HCT116 (cell line): ENCODE measurements at places on chromosomes 1 and 21. TPM values are rescaled to one million over a fixed set of nuclear protein-coding genes. Genes with fewer than 3 reads are reported as not detected.
A peak's percentile ranks its signal among the peaks of the same experiment; 100 is the strongest.

DNA sequence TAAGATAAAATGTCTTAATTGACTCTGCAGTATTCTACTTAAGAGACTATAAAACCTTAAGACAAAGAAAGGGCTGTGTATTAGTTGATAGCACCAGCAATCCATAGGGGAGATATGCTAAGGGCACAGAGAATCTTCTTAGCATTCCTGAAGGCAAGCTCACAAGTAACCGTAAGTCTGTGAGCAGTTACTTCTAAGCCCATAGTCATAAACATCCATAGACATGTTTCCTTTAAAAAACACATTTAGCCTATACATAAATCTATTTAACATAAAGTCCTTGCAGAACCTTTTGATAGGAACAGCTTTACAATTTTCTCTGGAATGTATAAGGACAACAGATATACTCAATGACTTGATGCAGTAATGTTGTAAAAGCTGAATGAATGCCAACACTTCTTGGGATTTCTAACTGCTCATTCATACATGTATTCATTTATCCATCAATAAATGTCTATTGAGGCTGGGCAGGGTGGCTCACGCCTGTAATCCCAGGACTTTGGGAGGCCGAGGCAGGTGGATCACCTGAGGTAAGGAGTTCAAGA lies 6.3 kb upstream of the ERRFI1 start:
- H3K36me3 ChIP-seq, result no peaks in the 10 kb centered on the region
- no peak overlapping the region for H3K4me3 ChIP-seq
- H3K4me1 ChIP-seq, result peaks cover 83% of the 10 kb centered on the region
- no peak for DNase-seq
- peak overlapping the region; percentile 14 for H3K27ac ChIP-seq

The ADGRL4 gene
- 0.10 TPM for total RNA-seq

The PTCH2 gene
- 1.3 TPM for total RNA-seq

The PPIAL4G gene
- total RNA-seq, result not detected

- no peaks in the 10 kb centered on the region for H3K27me3 ChIP-seq
- DNase-seq, result no peak
- no peak overlapping the region for H3K27ac ChIP-seq
- no peak overlapping the region for H3K4me3 ChIP-seq
- H3K36me3 ChIP-seq, result no peaks in the 10 kb centered on the region
- peaks cover 8% of the 10 kb centered on the region for H3K4me1 ChIP-seq
Observed at GRCh38 chr1:27623327-27624212, 11.4 kb downstream of the FGR start.

- no peak overlapping the region for H3K4me3 ChIP-seq
- 0 out of 2 replicates have a peak, but pooled peaks cover 5% of the 10 kb centered on the region for H3K27me3 ChIP-seq
- H3K4me1 ChIP-seq, result peaks cover 11% of the 10 kb centered on the region
- no peak for DNase-seq
- no peak overlapping the region for H3K27ac ChIP-seq
Observed at GRCh38 chr1:115946116-115946515, 30.2 kb upstream of the SLC22A15 start.

DNA sequence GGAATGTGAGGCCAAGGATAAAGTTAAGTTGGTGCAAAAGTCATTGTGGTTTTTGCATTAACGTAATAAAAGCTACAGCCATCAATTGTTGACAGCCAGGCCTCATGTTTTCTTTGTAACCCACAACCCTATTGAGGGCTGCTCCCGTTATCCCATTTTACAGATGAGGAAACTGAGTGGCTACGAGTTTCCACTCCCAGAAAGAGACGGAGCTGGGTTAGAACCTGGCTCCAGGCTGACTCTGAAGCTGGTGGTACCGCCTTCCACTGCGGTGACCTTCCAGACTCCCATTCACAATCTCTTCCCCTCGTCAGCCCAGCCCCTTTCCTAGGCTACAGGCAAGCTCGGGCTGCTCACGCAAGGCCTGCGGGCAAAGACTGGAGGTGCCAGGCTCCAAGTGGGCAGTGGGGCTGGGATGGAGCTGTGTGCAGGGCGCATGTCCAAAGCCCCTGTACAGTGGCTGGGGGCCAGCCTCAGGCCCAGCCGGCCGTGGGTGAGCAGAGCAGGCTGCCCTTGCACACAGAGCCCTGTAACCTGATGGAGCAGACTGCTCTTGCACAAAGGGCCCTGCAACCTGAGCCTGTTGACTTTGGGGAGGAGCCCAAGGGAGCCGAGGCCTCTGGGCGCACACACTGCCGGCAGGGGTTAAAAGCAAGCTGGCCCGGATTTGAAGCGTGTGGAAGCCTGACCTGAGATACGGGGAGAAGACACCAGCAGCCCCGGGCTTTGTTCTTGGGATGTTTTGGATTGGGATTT lies 97.4 kb upstream of the TMPRSS2 start:
- H3K36me3 ChIP-seq, result no peaks in the 10 kb centered on the region
- H3K27ac ChIP-seq, result no peak overlapping the region
- H3K4me1 ChIP-seq, result no peaks in the 10 kb centered on the region
- no peak overlapping the region for H3K4me3 ChIP-seq
- no peak for DNase-seq

GRCh38 chr1:3627515-3628253 lies 2.9 kb downstream of the TPRG1L start:
- H3K27ac ChIP-seq, result no peak overlapping the region
- 0 out of 2 replicates have a peak, but pooled peaks cover 6% of the 10 kb centered on the region for H3K36me3 ChIP-seq
- H3K4me3 ChIP-seq, result no peak overlapping the region

- H3K27me3 ChIP-seq, result no peaks in the 10 kb centered on the region
- H3K4me3 ChIP-seq, result no peak overlapping the region
- H3K36me3 ChIP-seq, result peaks cover 2% of the 10 kb centered on the region
- DNase-seq, result no peak
Observed at GRCh38 chr1:84884671-84885389, 8.2 kb downstream of the LPAR3 start.

- no peak for DNase-seq
- no peaks in the 10 kb centered on the region for H3K36me3 ChIP-seq
- H3K4me3 ChIP-seq, result no peak overlapping the region
- H3K4me1 ChIP-seq, result no peaks in the 10 kb centered on the region
- H3K27ac ChIP-seq, result no peak overlapping the region
- H3K27me3 ChIP-seq, result no peaks in the 10 kb centered on the region
Observed at GRCh38 chr1:236301958-236302335, 20.2 kb upstream of the ERO1B start.

DNA sequence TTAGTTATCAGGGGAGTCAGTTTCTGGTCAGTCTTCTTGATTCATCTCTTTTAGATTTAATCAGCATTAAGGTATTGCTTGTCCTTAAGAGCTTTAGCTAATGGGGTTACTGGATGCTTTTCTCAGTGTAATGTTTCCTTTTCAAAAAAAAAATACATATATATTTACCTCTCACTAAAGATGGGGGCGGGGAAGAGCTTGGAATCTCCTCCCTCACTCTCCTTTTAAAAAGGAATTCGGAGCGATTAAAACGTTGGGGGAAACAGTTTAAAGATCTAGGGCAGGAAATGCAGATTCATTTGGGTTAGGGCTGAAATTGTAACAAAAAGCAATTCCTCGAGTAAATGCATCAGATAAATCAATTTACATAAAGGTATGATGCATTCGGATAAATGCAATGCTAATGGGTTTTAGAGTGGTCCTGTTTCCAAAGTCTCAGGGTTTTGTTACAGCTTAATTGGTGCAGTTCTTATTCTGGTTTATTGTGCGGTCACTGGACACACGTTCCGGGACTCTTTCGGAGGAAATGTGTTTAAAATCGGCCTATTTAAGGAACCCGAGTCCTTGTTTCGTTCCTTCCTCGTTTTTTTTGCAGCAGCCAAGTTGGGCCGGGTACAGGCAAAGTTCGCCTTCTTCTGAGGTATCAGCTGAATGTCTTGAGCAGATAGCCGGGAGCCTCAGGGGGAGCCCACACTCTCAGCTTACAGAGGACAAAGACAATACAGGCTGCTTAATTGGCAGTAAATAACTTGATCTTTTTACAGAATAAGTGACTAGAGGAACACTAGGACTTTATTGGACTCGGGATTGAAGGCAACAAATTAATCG lies 1.6 kb downstream of the LMO4 start:
- DNase-seq, result no peak
- peaks cover 53% of the 10 kb centered on the region for H3K4me1 ChIP-seq
- H3K27me3 ChIP-seq, result no peaks in the 10 kb centered on the region
- no peaks in the 10 kb centered on the region for H3K36me3 ChIP-seq

DNA sequence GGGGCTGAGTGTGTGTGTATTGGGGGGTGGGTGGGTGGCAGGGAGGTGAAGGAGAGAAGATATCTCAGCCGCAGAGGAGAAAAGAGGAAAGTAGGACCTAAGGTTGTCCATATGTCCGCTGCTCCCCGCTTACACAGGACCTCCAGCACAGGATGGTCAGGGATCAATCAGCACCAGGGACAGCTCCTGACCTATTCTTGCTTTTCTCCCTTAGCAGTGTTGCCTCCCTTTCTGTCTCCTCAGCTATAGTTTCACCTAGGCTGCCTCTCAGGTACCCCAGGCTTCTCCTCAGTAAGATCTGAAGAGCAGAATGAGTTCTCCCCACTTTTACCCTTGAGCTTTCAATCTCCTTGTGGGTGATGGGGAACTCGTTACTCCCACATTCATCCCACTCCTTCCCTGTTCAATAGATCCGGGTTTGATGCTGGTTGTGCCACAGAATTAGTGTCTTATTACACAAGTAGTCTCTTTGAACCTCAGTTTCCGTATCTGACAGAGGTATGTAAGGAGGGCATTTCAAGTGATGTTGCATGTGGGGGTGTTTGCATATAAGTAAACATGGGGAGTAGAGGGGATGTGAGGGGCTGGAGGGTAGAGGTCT lies 1.4 kb upstream of the DPH2 start:
- DNase-seq, result no peak
- peaks cover 19% of the 10 kb centered on the region for H3K4me1 ChIP-seq
- no peak overlapping the region for H3K27ac ChIP-seq
- no peaks in the 10 kb centered on the region for H3K27me3 ChIP-seq
- H3K4me3 ChIP-seq, result no peak overlapping the region
- peaks cover 28% of the 10 kb centered on the region; the same call in 1 of the 2 replicates for H3K36me3 ChIP-seq

DNA sequence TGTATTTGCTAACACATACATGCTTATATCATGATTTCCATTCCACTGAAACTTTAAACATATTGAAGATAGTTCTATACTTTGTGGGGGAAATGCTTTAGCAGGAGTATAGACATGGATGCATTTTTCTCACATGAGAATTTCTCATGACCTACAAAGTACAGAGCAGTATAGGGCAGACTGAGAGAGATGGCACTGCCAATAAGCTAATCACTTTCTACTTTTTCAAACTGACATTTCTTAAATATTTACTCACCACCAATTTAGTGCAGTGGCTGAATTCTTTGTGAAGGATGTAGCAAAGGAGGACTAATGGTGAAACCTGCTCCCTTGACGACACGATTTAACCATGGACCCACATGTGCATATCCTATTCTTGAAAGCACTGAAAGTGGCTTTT lies 923.5 kb downstream of the ADGRL2 start:
- H3K4me3 ChIP-seq, result no peak overlapping the region
- no peaks in the 10 kb centered on the region for H3K4me1 ChIP-seq
- no peak for DNase-seq
- no peak overlapping the region for H3K27ac ChIP-seq

DNA sequence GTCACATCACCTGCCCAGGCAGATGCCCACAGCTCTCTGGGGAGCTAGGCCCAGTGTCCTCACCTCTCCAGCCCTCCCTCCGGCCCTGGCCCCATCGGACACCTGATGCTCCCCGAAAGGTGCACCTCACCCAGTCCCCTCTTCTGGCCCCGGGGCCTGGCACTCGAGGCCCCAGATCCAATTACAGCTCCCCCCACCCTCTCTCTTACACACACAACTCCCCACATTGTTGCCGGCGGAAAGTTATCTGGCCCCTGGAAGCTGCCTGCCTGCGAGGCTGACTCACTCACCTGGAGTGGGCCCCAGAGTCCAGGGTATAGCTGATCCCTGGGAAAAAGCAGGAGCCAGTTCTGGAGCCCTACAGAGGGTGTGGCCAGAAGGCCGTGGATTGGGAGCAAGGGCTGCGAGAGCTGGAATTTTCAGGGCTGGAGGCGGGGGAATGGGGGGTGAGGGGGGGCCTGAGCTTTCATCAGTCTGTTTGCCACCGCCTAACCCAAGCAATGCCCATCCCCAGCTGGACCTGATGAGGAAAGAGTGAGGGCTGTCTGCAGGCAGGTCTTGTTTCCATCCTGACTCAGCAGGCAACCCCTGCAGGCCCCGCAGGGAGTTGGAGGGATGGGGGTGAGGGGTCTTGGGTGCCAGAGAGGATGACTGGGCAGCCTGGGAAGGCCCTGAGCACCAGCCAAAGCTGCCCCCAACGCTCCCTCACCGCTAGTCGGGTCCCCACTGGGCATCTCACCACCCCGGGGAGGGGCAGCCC lies 948 bp downstream of the FBXO2 start:
- peak; percentile 55 for DNase-seq
- H3K4me1 ChIP-seq, result peaks cover 28% of the 10 kb centered on the region; the same call in 1 of the 2 replicates
- peak overlapping the region; percentile 80 for H3K4me3 ChIP-seq
- H3K36me3 ChIP-seq, result peaks cover 7% of the 10 kb centered on the region
- H3K27ac ChIP-seq, result peak overlapping the region; percentile 87

DNA sequence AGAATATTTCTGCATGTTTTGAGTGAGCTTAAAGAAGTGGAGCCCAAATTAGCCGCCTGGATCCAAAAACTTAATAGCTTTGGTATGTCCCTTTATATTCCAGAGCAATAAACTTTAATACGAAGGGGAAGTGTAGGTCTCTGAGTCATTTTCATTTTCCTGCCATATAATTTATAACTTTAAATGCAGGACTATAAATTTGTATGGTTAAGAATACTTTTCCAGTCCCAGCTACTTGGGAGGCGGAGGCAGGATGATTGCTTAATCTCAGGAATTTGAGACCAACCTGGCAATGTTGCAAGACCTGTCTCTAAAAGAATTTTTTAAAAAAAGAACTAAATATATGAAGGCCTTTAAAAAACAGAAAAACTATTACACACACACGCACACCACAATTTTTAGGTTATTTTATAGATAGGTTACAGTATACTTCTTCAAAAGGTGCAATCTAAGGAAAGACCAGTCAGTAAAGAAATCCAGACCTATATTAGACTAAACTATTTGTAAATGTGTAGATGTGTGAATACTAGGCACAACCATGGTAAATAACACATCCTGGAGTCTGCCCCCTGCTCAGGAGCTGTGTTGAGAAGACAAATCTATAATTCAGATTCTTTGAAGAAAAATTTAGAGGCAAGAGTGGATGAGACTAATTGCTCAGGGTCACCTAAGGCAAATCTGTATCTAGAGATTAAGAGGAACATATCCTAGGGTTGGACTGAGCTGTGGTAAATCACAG lies 80.3 kb downstream of the TTC3 start:
- peaks cover 24% of the 10 kb centered on the region for H3K36me3 ChIP-seq
- H3K27me3 ChIP-seq, result no peaks in the 10 kb centered on the region
- H3K4me1 ChIP-seq, result no peaks in the 10 kb centered on the region
- no peak overlapping the region for H3K27ac ChIP-seq
